ENCODE measurements at places on chromosomes 2 and 18. TPM values are rescaled to one million over a fixed set of nuclear protein-coding genes. Genes with fewer than 3 reads are reported as not detected.

Gene PDE6D
- 18.0 TPM for total RNA-seq

Gene GKN1
- total RNA-seq: not detected

Gene PRKAG3
- 0.50 TPM for total RNA-seq

Gene HNMT
- total RNA-seq: 20.8 TPM

Gene ZC3H8
- 5.8 TPM for total RNA-seq

Gene NETO1
- 0.17 TPM for total RNA-seq

Gene KCNJ13
- total RNA-seq: not detected

Gene HTR2B
- total RNA-seq: 9.8 TPM

Gene CFAP221
- total RNA-seq: not detected

Gene ZNF396
- 3.0 TPM for total RNA-seq

Gene FAM124B
- total RNA-seq: 0.44 TPM

Gene CAPN13
- total RNA-seq: not detected

Gene FAHD2B
- 8.3 TPM for total RNA-seq

Gene ASIC4
- total RNA-seq: 0.15 TPM

Gene OTX1
- total RNA-seq: 0.29 TPM

Gene GCG
- not detected for total RNA-seq

Gene RTP5
- not detected for total RNA-seq

Gene CGREF1
- total RNA-seq: 3.6 TPM

Gene PLEK
- not detected for total RNA-seq

Gene DYNAP
- total RNA-seq: not detected

Gene SMAD7
- total RNA-seq: 9.3 TPM

Gene AKAIN1
- not detected for total RNA-seq

Gene RAD51AP2
- total RNA-seq: not detected

Gene ASB18
- not detected for total RNA-seq

Gene COL6A3
- total RNA-seq: 2,183 TPM

Gene PARD3B
- 15.7 TPM for total RNA-seq

Gene DNAJC27
- total RNA-seq: 4.6 TPM

Gene IL36G
- total RNA-seq: not detected

Gene WNT10A
- not detected for total RNA-seq

Gene PROKR1
- total RNA-seq: not detected

Gene CNGA3
- 0.17 TPM for total RNA-seq

Gene CHCHD5
- total RNA-seq: 10.4 TPM

Gene CD226
- total RNA-seq: 0.66 TPM

Gene NPPC
- not detected for total RNA-seq
